ENCODE measurements at places on chromosomes 11 and 22.
A peak's percentile ranks its signal among the peaks of the same experiment; 100 is the strongest.

DNA sequence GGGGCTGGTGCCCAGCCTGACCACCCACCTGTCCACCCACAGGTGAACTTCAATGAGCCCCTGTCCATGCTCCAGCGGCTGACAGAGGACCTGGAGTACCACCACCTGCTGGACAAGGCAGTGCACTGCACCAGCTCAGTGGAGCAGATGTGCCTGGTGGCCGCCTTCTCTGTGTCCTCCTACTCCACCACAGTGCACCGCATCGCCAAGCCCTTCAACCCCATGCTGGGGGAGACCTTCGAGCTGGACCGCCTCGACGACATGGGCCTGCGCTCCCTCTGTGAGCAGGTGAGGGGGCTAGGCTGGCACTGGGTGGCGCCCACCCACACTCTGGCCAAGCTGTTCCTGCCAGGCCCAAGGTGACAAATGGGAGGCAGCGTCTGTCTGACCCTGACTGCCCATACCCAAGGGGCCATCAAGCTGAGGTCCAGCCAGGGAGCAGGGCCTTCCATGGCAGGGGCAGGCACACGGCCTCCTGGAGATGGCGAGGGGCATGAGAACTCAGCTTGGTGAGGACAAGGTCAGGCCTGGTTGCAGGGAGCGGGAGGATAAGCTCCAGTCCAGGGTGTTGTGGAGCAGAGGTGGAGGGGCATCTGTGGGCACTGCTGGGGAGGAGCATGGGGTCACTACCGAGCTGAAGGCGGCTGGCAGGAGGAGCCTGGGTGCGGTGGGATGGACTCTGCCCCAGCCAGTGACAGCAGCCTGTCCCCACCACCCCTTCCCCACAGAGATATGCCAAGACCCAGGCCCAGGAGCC is 77.7 kb downstream of the MORC2 start:
- DNase-seq: peak; percentile 44

GRCh38 chr11:70695086-70695960 is 297.0 kb downstream of the CTTN start:
- no peak for DNase-seq

- peak; percentile 89 for DNase-seq
These were observed 114.1 kb downstream of the MICAL2 start for GRCh38 chr11:12224537-12224893.

DNA sequence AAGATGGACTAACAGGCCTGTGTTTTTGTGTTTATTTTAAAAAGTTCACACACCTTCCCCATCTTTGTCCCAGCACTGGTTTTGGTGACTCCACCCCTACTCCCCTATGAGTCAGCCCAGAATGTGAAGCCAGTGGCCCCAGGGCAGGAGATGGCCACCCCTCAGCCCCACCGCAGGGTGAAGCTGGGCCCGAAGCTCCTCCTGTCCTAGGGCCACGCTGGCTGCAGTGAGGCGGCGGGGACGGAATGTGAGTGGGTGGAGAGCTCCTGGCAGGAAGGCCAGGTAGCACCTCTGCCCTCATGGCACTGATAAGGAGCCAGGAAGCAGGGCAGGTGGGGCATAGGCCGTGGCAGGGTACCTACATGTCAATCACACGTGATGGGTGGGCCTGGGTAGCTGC is 39.9 kb downstream of the SGSM3 start:
- DNase-seq: no peak

- DNase-seq: no peak
These were observed 282.3 kb downstream of the FAT3 start for GRCh38 chr11:92506809-92507336.

GRCh38 chr22:41469218-41469851 is 418 bp downstream of the ACO2 start:
- no peak for DNase-seq

DNA sequence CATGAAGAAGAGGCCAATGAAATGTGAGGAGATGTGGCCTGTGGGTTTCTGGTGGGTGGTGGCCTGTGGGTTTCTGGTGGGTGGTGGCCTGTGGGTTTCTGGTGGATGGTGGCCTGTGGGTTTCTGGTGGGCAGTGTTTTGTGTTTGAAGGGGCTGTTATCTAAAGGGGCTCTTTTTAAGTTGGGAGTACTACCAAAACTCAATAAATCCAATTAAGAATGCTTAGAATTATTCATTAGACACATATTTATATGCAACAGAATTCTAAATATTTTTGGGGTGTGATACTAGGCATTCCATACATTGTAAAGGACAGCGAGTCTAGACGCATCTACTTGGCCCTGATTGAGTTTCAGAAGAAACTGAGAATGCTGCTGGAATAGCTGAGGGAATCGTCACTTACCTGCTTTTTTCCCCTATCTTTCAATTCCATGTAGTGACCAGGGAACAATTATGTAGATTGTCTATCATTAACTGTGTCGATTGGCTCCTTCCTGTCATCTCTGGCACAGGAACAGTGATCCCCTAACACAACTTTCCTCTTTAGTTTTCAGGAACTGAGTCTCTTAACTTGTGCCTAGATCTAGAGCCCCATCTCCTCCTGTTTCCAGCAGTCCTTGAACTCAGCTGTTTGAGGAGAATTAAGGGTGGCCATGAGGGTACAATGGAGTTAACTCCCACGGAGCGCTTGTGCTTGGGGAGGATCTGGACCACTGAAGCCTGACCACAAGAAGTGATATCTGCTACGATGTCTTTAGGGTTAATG is 37.3 kb upstream of the TOP3B start:
- DNase-seq: no peak

DNA sequence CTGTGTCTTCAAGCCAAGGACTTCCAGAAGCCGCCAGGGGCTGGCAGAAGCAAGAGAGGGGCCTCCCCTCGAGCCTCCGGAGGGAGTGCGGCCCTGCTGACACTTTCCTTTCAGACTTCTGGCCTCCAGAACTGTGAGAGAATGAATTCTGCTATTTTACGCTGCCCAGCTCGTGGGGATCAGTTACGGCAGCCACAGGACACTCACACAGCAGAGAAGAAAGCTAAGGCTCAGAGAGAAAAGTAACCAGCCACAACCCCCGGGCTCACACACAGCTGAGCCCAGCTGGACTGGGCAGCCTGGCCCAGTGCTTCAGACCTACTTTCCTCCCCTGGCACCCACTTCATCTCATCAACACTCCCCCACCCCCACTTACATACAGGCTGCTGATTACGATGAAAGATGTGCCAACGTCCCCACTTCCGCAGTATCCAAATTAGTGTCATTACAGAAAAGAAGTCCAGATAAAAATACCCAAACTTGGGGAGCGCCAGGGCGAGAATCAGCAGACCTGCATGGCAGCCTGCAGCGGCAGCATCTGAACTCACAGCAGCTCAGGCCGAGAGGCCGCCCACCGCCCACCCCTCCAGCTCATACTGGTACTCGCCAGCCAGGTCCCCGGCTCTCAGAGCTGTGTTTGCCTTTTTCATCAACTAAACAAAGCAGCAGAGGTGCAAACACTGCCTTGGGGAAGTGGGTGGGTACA is 15.3 kb downstream of the PHF21B start:
- DNase-seq: no peak

DNA sequence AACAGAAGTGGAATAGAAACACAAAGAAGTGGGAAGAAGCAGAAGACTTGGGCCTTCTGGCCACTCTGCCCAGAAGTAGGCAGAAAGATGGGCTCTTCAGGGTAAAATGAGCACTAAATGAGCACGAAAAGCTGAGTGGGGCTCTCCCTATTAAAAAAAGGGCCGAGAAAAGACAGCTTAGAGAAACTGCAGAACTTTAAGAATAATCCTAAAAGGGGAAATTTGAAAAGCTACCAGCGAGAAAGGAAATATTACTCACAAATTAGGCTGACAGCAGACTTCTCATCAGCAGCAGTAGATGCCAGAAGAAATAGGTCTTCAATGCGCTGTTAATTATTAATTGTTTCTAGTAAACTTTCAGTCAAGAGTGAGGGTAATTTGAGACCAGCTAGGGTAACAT is 78.2 kb downstream of the UVRAG start:
- DNase-seq: no peak

DNA sequence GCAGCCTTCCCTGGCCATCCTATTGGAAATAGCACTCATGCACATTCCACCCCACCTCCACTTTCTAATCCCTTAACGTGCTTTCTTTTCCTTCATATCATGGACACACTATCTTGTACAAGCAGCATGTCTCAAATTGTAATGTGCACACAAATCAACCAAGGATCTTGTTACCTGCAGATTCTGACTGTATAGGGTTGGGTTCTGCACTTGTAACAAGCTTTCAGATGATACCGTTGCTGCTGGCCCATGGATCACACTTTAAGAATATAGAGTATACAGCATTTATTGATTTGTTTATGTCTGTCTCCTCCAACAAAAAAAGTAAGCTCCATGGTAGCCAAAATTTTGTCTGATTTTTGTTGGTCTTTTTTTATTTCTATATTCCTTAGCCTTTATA is 32.4 kb upstream of the POU2AF1 start:
- DNase-seq: no peak

GRCh38 chr11:64542172-64543125 is 48.6 kb upstream of the SLC22A12 start:
- no peak for DNase-seq
